Hypothalamus (tissue), 51 donors: ENCODE measurements at places on chromosomes 11 and 22.

DNA sequence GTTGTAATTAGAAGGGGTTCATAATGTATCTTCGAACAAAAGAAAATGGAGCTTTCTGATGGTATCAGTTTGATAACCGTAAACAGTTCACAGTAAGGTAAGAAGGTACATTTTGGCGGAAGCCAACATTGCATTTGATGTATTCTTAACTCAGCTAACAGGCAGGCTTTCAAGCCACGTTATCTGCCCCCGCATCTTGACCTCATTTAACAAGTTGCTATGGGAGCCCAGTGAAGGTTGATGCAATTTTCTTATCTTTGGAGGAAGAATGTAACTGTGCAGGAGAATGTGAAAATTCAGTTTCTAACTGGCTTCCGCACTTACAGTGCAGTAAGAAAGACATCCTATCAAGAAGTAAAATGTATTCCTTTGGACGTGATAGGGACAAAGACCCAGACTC lies 110.6 kb downstream of the ETS1 start:
- DNase-seq: no peak

GRCh38 chr11:60838132-60838531 lies 3.8 kb upstream of the CCDC86 start:
- DNase-seq: no peak

DNA sequence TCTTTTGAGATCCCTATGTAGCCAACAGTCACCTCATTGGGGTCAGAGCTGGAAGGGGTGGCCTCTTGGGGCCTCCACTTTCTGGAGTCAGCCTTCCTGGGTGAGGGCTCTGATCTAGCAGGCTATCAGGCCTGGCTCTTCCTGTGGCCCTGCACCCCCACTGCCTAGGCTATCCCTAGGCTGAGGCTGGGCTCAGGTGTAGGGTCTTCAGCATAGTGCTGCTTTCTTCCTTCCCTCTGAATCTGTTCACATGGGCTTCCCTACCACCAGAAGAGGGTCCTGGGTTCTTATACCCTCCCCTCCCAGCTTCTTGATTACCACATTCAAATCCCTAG lies 456 bp upstream of the SPI1 start:
- DNase-seq: no peak

DNA sequence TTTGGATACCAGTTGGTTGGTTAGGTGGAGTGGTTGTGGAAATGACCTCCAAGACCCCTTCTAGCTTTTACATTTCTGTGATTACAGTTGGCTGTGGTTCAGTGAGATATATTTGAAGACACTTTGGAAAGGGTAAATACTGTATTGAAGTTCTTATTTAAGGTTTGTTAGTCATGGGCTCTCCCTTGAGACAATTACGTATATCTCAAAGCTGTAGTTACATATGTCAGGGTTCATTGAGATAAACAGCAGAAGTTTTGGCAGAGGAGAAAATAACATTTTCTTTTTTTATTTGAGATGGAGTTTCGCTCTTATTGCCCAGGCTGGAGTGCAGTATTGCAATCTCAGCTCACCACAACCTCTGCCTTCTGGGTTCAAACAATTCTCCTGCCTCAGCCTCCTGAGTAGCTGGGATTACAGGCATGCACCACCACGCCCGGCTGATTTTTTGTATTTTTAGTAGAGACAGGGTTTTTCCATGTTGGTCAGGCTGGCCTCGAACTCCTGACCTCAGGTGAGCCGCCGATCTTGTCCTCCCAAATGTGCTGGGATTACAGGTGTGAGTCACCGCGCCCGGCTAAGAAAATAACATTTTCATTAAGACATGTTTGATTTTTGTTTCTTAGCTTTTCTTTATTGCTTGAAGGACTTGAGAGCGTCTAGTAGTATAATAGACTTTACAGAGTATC lies 1.9 kb downstream of the RNF121 start:
- DNase-seq: no peak

- DNase-seq: no peak
Measured at GRCh38 chr11:127205688-127206217, 205.2 kb upstream of the KIRREL3 start.

DNA sequence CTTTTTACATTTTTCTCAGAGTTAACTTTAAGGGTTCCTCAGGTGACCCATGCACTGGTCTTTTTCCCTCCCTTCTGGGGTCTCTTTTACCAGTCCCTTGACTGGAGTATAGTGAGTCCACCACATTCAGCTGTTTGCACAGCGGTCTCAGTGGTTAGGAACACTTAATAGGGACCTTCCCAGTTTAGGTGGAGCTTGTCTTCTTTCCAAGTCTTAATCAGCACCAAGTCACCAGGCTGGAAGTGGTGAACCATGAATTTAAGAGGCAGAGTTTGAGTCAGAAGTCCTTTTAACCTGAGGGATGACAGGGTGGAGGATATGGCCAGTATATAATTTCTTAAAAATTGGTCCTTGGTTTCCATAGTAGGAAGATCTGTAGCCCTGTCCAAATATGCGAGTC lies 349.7 kb upstream of the MPPED2 start:
- no peak for DNase-seq

DNA sequence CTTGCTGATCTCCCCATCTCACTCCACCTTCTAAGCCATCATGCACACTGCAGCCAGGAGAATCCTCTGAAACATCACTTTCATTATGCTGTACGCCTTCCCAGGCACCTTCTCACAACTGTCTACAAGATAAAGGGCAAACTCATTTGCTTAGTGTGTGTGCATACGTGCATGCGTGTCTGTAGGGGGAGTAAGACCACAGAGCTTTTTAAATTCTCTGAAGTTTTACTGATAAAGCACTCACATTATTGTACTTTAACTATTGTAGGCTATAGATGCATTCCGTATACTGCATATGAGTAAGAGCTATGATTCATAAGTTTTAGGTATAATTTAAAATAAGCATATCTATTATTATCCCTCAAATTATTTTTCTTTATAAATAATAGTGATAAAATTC lies 15.3 kb upstream of the ANKK1 start:
- DNase-seq: no peak

DNA sequence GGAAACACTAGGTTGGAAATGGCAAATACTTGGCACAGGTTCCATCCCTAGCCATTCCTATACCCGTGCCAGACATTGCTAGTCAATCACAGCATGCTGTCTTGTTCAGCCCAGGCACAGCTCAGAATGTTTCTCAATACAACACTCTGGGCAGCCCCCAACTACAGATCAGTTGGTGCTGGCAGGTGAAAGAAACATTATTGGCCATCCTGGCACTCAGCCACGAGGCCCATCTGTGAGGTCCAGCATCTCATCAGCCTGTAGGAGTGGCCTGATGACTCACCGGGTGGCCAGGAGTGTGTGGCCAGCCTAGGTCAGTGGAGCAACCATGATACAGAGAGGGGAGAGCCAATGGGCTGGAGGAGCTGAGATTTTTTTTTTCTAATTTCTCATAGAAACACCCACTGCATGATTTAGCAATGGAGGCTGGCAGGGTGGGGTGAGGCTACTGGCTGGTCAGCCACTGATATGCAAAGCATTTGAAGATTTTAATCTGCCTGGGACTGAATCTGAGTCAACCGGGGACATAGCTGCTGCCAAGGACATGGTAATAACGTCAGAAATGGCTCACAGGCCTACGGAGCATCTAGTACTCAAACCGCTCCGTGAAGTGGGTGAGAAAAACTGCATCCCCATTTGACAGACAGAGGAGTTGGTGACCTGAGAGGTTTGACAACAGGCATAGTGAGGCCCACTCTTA lies 5.4 kb downstream of the MYO18B start:
- DNase-seq: no peak

DNA sequence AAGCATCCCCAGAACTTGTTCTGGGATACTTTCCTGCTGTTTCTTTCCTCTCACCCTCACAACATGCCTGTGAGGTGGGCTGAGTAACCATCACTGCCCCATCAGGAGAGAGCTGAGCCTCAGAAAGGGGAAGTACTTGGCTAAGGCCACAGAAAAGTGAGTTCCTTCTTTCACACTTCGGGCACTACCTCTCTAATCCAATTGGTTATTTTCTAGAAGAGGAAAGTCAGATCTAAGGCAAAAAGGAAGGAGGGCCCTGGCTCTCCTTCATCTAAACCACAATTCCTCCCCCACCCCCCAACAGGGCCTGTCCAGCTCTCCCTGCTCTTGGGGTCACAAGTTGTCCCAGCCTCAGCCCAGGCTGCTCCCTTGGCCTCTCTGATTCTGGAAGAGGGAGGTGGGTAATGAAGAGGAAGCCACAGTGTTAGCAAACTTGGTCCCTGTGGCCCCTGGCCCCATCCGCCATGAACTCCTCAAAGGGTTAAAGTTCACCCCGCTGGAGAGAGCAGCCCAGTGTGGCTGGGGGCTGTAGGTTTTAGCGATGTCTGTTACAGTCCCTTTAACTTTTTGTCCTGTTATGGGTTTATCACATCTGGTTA lies 34.0 kb downstream of the SLC22A12 start:
- no peak for DNase-seq

GRCh38 chr11:8873741-8874405 lies 37.1 kb upstream of the AKIP1 start:
- DNase-seq: no peak

GRCh38 chr11:27933992-27934829 lies 173.7 kb downstream of the KIF18A start:
- DNase-seq: no peak

DNA sequence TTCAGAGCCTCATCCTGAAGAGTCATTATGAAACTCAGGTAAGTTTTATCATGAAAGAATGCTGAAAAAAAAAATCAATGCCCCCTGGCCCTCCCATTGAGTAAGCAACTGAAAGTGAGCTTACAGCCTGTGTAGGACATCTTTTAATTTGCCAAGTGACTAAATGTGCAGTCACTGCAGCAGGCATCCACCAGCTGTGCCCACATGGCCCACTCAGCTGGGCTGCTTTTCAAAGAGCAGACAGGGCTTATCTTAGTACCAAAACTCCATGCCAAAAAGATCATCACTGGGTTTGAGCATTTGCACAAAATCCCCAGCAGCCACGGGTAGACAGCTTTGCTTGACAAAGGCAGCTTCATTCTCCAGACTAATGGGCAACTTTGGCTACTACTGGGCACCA lies 709.7 kb downstream of the NTM start:
- no peak for DNase-seq

GRCh38 chr22:42001121-42001520 lies 2.5 kb downstream of the WBP2NL start:
- DNase-seq: no peak

DNA sequence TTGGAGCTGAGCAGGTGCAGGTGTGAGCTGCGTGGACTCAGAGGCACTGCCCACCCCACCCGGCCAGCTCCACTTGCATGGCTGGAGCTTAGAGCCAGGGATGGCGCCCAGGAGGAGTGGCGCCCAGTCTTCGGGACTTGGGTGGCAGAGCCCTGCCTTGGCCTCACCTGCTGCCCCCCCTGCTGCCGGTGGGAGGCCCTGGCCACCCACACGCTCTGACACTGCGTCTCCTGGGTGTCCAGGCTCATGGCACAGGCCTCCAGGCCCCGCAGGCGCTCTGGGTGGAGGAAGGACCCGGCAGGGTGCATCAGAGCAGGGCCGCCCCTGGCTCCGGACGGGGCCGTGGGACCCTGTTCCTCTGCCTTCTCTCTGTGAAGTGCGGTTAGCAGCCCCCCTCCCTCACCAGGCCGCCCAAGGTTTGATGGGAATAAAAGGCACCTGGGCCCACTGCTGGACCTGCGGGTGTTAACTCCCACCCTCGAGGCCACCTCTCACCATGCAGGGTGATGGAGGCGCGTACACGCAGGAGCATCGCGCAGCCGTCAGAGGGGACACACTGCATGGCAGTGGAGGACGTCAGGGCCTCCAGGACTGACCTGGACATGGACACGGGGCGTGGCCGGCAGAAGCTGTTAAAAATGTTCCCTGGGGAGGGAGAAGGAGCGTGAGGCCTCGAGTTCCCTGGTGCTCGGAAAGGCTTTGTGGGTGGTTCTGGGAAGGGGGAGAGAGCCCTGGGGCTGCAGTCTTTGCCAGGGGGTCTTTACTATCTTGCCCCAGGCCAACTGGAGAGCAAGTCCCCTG lies 11.8 kb downstream of the IL17REL start:
- no peak for DNase-seq

- DNase-seq: no peak
Measured at GRCh38 chr11:2990617-2991451, 1.3 kb downstream of the NAP1L4 start.

DNA sequence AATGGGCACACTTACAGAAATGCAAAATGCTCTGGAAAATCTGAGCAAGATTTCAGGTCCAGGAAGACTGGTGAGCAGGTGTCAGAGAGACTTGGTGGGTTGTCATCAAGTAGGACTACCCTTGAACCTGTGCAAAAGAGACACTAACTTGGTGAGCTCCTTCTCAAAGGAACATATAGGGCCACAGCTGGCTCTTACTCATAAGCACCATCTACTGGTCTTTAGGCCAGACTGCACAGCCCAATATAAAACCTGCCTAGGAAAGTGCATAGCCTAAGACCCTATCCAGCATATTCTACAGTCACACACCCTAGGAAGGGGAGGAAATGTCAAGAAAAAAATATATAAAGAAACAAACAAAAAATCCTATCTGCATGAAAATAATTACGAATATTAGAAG lies 18.2 kb upstream of the OR10W1 start:
- DNase-seq: no peak

DNA sequence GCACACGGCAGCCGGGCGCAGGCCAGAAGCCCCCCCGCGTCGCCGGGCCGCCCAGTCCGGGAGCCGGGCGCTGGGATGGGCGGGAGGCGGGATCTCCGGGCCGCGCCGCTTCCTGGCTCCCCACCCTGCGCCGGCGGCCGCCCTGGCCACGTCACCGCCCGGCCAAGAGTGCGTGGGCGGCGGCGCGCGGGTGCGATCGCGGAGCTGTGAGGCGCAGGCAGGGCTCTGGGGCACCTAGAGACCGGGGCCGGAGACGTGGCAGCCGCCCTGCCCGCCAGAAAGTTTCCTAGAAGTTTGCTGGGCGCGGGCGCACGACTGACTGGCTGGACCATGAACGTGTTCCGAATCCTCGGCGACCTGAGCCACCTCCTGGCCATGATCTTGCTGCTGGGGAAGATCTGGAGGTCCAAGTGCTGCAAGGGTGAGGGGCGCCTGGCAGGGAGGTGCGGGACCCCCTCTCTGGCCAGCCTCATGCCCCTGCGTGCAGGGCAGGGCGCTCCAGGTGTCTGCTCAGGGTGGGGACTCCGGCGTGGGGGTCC lies at the start of gene KDELR3:
Gene KDELR3 (plus strand): TSS at position 193 of the 539 bp plus-strand sequence. CDS start 138 bp downstream, at position 331.
- DNase-seq: no peak

GRCh38 chr11:26418386-26418912 lies 86.5 kb downstream of the ANO3 start:
- no peak for DNase-seq

DNA sequence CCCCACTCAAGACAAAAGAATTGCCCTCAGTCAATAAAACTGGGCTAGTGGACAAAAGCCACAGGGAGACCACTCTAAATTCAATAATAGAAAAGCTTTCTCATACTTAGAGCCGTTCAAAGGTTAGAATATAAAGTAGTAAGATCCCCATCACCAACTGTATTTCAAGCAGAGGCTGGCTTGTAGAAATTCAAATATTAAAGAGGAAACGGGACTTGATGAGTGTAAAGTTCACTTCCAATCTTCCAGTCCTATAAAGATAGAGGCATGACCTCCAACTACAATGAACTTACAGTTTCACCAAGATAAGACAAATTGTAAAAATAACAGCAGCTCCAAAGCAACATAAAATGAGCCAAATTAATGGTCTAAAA lies 70.4 kb downstream of the CCDC34 start:
- DNase-seq: no peak
